ENCODE measurements at places on chromosomes 4 and X.
A peak's percentile ranks its signal among the peaks of the same experiment; 100 is the strongest.

DNA sequence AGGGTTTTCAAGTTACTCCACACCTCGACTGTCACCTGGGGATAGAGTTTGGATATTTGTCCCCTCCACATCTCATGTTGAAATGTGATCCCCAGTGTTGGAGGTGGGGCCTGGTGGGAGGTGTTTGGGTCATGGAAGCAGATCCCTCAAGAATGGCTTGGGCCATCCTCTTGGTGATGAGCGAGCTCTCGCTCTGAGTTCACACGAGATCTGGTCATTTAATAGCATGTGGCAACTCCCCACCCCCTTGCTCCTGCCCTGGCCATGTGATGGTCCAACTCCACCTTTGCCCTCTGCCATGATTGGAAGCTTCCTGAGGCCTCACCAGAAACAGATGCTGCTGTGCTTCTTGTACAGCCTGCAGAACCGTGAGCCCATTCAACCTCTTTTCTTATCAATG, 8.3 kb downstream of the CTAG1A start:
- peak; percentile 10 for DNase-seq

- DNase-seq: no peak
Observed at GRCh38 chr4:140346136-140346535, 27.3 kb upstream of the SCOC start.

- DNase-seq: no peak
Observed at GRCh38 chrX:131836161-131836560, 186.9 kb upstream of the STK26 start.

- DNase-seq: no peak
Observed at GRCh38 chr4:72463724-72464123, 105.3 kb downstream of the ADAMTS3 start.

- DNase-seq: no peak
Observed at GRCh38 chr4:58191109-58191508, 1080.9 kb upstream of the IGFBP7 start.

DNA sequence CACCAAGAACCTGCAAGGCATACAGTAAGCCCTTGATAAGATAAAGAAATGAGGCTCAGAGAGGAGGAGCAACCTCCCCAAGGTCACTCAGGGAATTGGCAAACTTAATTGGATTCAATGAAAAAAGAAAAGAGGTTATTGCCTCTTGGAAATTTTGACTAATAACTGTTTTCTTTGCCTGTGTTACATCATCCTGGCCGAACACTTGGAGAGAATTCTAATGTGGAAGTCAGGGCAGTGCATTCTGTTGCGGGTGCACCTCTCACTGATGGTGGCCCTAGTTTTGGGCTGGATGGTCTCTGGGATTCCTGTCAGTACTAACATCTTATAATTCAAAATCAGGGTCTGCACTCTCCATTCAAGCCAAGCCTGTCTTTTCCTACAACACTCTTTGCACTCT, 186.2 kb upstream of the BCOR start:
- no peak for DNase-seq

DNA sequence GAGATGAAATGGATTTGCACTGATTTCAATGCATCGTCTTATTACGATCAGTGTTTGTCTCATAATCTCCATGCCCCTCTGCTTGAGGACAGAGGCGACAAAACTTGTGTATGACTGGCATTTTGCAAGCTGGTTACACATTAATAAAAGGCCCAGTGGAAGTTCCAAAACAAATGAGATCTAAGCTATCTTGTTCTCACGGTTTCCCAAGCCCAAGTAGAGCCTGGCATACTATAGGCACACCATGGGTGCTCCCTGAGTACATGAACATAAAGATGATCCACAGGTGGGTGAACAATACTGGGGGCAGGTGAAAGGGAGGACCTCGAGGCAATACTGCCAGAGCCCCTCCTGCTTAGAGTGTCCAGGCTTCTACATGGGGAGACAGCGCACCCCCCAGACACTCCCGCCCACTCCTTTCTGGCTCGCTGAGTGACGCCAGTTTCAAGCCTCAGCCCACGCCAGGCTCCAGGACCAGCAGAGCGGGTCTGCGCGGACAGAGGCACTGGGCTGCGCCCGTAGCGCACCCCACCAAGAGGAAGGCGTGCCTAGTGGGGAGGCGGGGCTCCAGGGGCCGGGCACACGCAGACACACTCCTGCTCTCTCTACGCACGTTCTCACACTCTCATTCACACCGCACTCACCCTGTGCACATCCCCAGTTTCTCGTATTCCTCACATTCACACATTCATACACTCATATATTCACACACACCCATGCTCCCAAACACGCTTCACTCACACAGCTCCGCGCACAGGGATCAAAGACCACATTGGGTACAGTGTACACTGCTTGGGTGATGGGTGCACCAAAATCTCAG, 8.9 kb upstream of the GSX2 start:
- DNase-seq: peak; percentile 83

DNA sequence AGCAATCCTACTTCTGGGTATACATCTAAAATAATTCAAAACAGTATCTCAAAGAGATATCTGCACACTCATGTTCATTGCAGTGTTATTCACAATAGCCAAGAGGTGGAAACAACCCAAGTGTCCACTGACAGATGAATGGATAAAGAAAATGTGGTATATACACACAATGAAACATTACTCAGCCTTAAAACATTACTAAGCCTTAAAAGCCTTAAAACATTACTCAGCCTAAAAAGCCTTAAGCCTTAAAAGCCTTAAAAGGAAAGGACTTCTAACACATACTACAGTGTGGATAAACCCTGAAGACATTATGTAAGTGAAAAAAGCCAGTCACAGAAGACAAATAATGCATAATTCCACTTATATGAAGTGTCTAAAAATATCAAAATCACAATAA, 40.3 kb upstream of the TFDP3 start:
- DNase-seq: no peak

DNA sequence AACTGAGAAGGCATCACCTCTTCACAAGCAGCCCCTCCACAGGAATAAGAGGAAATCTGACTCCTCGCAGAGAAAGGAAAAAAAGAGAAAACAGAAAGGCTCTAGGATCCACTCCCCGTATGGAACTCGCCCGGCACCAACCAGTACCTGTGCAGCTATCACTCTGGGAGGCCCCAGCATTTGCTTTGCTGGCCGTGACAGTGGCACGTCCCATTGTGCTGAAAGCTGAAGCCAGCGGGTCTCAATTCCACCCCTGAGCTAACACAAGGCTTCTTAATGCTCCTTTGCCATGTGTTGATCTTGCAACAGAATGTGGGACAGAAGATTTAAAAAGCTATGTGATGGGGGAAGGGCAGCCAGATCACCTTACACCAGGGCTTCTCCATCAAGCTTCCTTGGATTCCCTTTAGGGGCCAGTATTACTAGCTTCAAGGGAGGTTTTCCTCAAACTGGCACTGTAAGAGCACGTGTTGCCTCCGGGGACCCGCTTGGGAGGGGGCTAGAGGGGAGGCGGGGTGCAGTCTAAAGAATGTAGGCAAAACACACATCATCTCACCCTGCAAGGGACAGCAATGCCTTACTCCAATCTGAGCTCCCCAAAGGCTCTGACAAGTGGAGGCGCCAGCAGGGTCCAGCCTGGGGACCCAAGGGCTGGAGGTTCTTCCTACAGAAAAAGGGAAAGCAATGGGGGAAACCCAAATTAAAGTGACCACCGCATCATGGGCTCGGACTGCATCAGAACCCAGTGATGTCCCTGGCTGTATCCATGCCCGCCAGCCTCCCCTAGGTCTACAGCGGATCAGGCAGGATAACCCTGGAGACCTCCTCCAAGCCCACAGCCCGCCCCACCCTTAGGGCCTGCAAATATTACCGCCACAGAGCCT, 1.2 kb downstream of the USP46 start:
- DNase-seq: no peak

DNA sequence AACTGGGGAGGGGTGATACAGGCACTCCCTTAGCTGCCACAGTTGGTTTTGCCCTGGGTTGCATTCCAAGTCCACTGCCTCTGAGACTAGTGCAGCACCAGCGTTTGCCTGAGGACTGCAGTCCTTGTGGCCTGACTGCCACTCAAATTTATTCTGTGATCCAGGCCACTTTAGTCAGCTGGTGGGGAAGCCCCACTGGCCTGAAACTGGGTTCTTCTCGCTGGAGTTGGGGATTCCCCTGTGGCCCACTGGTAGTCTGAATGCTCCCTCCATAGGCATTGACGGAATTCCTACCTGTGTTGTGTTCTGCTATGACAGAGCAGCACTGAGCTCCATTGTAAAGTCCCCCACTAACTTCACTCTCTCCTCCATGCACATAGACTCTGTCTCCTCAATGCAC, 63.8 kb downstream of the PTPN13 start:
- DNase-seq: no peak

GRCh38 chr4:18318682-18319388, 297.3 kb upstream of the LCORL start:
- DNase-seq: no peak

DNA sequence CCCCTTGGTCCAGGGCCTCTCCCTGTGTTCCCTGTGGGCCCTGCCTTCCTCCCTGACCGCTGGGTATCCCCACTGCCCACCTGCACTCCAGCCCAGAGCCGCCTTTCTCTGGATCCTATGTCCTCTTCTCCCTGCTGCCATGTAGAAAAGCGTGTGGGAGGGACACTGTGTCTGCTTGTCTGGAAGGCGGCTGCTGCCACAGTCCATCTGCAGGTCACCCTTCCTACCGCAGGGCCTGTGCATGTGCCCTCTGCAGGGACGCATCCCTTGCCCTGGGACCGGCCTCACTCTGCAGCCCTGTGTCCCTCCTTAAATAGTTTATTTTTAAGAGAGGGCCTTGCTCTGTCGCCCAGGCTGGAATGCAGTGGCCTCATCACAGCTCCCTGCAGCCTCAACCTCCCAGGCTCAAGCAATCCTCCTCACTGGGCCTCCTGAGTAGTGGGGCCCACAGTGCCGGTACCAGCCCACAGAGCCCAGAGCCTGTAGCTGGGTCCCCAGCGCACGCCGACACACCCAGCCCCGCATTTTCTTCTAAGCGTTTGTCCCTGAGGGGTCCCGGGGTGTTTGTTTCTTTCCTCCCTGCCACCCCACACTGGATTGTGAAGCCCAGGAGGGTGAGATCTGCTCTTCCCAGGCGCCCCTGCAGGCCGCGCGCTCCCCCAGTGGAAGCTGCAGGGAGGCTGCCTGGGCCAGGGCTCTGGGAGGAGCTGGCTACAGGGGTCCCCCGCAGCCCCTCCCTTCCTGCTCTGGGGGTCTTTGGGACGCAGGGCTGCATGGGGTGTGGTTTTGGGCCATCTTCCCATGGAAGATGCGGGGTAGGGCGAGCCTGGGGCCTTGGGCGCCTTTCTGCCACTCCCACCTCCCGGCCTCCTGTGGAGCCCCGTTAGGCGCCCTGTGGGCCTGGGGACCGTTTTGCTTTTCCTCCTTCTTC, 12.8 kb upstream of the NAT8L start:
- no peak for DNase-seq

DNA sequence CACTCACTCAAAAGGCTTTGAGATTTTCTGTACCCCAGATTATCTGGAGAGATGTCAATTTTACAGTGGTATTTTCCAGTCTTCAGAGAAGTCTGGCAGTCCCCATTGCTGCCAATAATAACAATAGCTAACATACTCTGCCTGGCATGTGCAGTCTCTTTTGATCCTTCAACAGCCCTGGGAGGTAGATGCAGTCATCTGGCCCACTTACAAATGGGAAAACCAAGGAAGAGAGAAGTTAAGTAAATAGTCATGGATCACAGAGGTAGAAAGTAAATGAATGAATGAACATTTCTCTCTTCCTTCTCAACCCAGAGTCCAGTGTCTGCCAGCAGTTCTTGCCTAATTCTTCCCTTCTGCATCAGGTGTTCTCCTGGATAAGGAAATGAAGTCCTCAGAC, 113.0 kb upstream of the EDNRA start:
- DNase-seq: no peak

DNA sequence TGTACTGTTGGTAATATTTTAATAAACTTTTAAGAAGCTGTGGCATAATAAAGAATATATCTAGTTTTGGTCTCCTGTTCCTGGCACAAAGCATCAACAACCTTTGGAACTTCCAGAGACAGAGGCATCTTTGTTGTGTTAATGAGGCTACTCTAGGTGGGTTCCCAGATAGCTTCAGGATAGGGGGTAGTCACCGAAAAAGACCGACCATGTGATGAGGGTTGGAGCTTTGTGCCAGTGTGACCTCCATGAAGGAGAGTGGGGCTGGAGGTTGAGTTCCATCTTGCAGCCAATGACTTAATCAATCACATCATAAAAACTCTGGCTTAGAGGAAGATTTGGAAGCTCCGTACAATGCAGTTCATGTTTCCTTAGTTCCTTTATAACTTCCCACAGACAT, 9.9 kb downstream of the PPAT start:
- DNase-seq: no peak

DNA sequence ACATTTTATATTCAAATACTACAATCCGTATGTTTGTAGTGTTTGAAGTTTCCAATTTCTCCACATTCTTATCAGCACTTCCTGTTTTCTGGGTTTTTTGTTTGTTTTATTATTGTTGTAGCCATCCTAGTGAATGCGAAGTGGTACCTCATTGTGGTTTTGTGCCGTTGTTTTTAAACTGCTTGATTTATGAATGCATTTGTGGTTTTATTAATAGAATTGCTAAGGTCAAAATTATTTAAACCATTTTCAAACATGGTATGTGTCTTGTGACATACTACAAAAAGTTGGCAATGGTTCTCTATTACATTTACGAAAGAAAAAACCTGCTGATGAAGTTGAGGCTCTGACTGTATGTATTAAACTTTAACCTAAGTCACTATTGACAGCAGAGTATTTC, 780.0 kb upstream of the MAGEB2 start:
- no peak for DNase-seq

- DNase-seq: no peak
Observed at GRCh38 chr4:151703401-151703800, 57.4 kb downstream of the GATB start.

- DNase-seq: no peak
Observed at GRCh38 chr4:142959173-142959572, 113.1 kb upstream of the INPP4B start.

DNA sequence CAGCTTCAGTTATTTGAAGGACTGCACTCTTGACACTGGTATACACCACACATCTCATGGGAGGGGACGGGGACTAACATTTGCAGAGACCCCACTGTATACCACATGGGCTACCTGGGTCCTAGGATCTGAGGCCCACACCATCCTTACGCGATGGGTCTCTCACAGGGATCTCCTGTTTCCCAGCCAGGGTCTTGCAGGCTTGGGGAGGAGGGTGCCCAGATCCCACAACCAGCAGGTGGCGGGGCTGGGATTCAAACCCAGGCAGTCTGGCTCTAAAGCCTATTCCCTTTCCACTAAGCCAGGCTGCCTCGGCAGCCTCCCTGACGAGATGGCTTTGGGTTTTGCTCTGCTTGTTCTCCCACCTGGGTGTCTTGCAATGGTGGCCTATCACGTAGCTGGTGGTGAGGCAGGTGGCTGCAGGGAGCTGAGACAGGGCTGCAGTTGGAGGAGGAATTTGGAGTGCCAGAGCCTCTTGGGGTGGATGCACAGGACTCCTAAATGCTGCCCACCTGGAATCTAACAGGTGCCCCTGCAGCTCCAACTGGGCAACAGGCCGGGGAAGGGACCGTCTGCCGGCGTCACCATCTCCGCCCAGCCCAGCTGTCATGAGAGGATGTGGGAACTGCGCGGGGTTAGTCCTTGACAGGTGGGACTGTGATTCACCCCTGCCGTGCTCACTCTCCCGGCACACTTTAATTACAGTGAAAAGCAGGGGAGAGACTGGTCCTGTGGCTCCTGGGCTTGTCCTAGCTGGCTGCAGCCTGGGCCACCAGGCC, 110.7 kb downstream of the PSAPL1 start:
- no peak for DNase-seq

Measured in left lobe of liver (tissue), 2 donors.